Stimulated activated CD8-positive, alpha-beta memory T cell treated with anti-CD3 and anti-CD28 coated beads, Interleukin-12 subunit alpha, Interleukin-12 subunit beta, amount 100 ng/mL, for 4 hours (primary cell): ENCODE measurements at places on chromosomes 7 and 10.

GRCh38 chr10:3619241-3619640 is 165.8 kb downstream of the KLF6 start:
- no peak for DNase-seq

- DNase-seq: no peak
Observed at GRCh38 chr7:81883801-81884393, 114.0 kb upstream of the HGF start.

DNA sequence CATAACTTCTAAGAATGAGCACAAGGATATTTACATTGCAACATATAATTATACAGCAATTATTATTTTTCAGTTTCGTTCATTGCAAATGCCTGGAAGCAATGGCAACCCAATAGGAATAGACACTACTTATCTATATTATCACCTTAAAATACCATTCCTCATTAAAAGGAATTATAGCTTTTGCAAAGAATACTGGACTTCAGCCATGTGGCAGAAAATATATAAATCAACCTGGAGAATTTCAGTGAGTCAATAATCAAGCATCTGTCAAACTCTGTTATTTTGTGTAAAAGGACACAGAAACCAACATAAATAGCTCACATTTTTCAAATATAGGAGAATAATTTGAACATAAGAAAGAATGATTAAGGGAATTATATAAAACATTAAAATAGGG is 96.1 kb upstream of the SEMA3C start:
- no peak for DNase-seq

- DNase-seq: no peak
Observed at GRCh38 chr7:80204454-80204853, 69.8 kb downstream of the GNAI1 start.

DNA sequence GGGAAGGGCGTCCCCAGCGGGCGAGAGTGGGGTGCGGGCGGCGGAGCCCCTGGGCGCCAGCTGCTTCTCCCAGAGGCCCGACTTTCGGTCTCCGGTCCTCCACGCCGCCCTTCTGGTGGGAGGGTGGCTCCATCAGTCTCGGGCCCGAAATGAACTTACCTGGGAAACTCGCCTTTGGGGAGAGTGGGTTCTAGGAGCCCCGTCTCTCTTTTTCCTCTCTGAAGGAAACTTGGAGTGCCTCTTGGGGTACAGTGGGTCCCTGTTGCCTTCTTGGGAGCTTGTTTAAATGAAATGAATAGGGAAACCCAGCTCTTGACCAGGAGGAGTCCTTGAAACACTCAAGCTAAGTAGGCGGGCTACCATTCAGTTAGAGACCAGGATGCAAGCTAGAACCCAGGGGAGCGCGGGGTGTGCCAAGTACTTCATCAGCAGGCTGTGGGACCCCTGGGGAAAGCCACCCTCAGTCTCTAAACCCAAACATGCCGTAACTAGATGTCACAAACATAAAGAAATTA is 1.3 kb downstream of the SLC26A4 start:
- no peak for DNase-seq

- DNase-seq: no peak
Observed at GRCh38 chr7:90655566-90655965, 59.4 kb downstream of the CDK14 start.

- no peak for DNase-seq
Observed at GRCh38 chr10:74598891-74599566, 227.4 kb upstream of the KAT6B start.

DNA sequence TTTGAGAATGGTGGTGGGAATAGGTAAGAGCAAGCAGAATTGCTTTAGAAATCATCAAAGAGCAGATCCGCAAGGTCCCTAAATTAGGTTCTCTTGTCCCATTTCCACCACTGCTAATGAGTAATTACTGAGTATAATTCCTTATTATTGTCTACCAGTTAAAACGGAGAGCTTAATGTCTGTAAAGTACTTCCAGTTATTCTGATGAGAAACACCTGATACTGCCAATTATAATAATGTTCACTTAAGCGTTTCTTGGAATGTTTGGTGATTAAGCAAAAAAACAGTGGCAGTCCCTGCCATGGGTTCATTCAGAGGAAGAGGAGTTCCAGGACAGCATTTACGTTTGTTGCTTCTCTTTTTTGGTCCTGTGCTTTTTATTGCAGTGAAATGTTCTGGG is 358.5 kb upstream of the GALNT17 start:
- no peak for DNase-seq

DNA sequence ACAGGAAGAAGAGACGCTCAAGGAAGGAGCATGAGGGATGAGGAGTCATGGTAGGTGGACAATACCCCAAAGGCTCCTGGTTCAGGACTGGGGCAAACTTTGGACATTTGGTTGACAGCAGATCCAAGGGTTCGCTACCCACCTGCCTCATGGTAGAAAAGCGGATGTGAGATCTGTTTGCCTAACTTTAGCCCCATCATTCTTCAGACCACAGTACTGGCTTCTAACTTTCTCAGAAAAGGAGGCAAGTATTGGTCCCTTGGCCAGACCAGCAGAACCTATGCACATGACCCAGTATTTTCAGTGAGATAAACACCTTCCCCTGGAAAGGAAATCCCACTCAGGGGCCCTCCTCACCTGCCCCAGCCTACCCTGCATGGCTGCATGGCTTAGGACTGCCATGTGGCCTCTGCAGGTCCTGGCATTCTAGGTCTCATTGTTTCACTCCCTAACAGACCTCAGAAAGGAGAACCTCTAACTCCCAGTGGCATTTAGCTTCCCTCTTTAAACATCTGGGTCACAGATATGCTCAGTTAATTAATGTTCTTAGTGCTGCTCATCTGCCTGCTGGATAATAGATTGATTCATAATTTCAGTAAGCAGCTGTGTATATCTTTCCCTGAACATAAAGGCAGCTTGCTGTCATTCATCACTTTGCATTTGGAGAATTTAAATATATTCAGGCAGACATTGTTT is 574.1 kb downstream of the GALNT17 start:
- DNase-seq: no peak

- DNase-seq: no peak
Observed at GRCh38 chr7:110960811-110961210, 130.1 kb upstream of the LRRN3 start.

DNA sequence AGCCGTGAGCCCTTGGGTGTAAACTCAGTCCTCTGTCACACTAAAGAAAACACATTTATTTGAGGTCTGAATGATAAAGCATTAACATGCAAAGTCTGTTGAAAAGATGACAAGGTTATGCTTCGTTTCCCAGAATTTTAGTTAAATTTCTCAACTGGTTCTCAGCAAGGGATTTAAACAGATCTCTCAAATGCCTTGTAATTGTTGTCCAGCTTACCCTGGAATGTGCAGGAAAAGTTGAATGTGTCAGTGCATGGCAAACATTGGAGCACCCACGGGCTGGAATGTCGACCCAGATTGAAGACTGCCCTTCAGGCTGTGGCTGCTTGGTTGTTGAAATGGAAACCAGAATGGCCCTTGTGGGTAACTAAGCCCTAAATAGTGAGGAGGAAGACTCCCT is 191.8 kb downstream of the TRIL start:
- DNase-seq: no peak

GRCh38 chr10:95133016-95133752 is 60.9 kb upstream of the ACSM6 start:
- peak; percentile 13 for DNase-seq

GRCh38 chr10:3213208-3213607 is 40.6 kb upstream of the PITRM1 start:
- no peak for DNase-seq

- no peak for DNase-seq
Observed at GRCh38 chr7:80565554-80565953, 53.7 kb upstream of the GNAT3 start.

DNA sequence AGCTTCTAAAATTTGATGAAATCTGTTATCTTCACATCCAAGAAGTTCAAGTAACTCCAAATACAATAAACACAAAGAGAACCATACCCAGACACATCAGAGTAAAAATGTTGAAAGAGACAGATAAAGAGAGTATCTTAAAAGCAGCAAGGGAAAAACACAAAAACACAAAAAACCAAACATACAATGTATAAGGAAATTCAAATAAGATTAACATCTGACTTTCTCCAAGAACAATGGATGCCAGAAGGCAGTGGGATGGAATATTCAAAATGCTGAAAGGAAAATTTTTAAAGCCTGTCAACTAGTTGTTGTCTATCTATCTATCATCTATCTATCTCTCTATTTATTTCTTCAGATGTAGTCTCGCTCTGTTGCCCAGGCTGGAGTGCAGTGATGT is 72.4 kb upstream of the MKLN1 start:
- no peak for DNase-seq

DNA sequence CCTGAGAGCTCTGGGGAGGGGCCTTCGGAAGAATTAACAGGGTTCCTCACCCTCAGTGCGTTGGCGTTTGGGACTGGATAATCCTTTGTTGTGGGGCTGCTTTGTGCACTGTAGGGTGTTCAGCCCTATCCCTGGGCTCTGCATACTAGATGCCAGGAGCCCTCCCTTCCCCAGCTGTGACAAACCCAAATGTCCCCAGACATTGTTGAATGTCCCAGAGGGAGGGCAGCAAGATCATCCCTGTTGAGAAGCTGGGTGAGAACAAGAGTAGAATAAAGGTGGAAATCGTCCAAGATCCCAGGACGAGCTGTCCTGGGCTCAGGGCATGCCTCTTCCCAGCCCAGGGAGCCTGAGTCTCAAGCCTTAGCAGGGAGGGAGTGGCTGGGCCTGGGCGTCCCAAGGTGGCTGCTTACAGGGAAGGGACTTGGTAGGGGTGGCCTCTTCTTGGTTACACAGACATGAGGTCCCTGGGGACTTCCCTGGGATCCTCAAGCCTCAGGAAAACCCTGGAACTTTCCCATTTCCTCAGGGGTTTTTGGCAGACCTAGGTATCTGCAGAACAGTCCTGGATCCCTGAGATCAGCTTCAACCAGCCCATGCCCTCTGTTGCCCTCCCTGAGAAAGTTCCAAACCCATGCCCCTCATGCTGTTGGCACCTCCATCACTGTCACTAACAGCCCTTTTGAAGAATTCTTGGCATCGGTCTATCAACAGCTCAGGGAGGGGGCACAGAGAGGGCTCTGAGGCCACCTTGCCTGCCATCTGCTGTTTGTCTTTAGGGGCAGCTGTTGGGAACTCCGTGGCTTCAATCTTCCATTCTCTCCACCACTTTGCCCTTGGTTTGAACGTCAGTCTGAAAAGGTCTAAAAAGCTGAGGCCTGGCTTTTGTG is 53.7 kb downstream of the GOLGA7B start:
- DNase-seq: no peak

GRCh38 chr10:119505131-119505551 is 37.4 kb downstream of the RGS10 start:
- no peak for DNase-seq
